ENCODE measurements at places on chromosomes 4 and X. TPM values are rescaled to one million over a fixed set of nuclear protein-coding genes. Genes with fewer than 3 reads are reported as not detected.

DNA sequence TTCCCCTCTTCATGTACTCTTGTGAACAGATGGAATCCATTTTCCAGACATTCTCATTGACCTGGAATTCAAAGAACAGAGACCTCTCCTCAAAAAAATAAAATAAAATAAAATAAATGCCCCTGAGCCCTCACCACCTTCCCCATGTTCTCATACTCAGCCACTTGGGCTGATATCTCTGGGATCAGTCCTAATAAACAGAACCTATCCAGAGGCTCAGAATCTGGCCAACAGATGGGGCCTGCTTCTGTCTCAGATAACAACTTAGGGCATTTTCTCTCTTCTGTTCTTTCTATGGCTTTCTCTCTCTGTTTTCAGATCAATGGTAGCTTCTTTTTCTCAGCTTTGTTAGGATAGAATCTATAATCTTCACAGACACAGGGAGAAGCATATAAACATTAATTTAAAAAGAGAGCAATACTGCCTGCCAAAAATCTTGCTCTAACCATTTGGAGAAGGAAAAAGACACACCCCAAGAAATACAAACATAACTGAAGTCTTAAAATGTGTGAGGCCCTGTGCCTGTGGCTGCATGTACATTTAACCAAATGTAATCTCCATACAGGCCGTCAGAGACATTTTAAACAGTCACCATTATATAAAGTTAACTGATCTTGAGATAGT is 907.1 kb downstream of the FAT4 start:
- no peak for DNase-seq

CT55 gene
- total RNA-seq: not detected

DNA sequence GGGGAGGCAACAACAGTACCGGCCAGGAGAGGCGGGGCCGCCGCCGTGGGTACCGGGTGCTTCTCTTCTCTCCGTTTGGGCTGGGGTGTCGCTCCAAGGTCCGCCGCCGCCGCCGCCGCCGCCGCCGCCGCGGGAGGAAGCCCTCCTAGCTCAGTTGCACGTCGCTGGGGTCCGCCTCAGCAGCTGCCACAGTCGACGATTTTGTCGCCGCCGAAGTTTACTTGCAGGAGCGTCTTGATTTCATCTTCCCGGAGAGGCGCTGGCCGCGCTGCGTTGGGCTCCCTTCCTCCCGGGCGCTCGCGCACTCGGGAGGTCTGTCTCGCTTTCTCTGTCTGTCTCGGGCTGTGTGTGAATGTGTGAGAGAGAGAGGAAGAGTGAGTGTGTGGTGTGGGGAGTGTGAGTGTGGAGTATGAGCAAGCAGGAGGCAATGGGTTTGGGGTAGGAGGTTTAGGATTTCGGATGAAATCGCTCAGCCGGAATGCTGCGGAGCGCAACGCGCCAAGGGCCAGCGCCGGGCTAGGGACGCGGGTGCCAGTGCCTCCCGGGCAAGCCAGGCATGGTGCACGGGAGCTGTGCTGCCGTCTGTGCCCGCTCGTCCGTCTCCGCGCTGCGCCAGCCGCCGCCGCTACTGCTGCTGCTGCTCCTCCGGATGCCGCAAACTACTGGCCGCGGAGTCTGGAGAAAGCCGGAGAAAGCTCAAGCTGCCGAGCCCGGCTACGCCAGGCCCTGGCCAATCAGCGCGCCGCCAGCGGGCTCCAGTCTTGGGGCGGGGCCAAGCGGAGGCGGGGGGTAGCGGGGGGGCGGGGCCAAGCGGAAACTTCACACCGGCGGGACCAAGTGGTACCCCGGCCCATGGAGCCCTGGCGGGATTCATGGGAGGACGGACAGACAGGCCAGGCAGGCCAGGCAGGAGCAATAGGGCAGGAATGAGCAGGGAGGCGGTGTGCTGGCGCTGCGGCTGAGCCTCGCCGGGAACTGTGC is at the start of gene PCDH19:
PCDH19 (minus strand) TSS at position 664 of the 981 bp plus-strand sequence. CDS start 1,676 bp downstream, outside the sequence.
- DNase-seq: no peak

GRCh38 chr4:36304138-36304681 is 22.8 kb downstream of the DTHD1 start:
- DNase-seq: no peak

ACE2 gene
- total RNA-seq: 0.65 TPM

GRCh38 chr4:3168029-3168428 is 80.9 kb upstream of the MSANTD1 start:
- DNase-seq: no peak

DNA sequence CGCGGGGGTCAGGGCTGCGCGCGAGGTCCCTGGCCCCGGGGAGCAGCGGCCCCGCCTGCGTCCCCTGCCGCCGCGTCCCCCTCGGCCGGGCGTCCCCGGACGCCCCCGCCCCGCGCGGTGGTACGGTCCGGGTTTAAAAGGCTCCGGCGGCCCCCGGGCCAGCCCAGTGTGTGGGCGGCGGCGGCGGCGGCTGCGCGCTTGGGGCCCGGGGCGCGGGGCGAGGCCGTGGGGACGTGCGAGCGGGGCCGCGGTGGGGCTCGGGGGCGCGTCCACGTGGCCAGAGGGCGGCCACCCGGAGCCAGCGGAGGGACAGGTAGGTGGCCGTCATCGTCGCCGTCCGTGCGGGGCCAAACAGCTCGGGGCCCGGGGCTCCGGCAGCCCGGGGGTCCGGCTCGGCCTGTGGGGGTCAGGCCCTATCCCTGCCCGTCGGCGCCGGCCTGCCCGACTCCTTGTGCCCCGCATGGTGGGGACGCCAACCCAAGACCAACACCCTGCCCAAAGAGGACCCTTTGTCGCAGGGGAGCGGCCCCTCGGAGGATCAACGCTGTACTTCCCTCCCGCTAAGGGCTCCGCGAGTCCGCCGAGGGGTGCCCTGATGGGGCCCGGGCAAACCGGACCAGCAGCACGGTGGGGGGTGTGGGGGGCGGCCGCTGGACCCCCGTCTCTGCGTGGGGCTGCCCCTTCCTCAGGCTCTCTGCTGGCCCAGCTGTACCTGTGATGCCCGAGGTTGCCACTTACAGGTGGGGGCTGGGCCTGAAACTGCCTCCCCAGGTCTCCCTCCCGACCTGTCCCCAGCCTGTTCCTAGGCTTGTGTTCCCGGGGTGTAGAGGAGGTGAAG is at the start of gene PLXNA3:
PLXNA3 (plus strand) TSS at position 166 of the 838 bp plus-strand sequence. CDS start 1,903 bp downstream, outside the sequence.
- DNase-seq: no peak

VCX3B gene
- total RNA-seq: not detected

DNA sequence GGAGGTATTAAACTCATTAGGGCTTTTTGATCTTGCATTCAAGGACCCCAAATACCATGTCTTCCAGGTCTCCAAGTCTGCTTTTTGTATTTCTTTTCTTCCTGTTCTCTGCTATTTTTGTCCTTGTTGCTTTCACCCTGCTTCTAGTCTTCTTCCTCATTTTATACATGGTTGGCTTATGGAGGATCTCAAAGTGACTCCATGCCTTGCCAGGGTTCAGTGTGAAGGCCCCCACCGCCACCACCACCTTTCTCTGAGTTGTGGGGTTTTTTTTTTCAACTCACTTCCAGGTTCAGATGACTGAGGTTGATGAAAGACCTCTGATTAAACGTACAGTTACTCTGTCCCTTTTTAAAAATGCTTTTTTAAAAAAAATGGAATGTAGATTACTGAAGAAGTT is 96.3 kb downstream of the MAML3 start:
- no peak for DNase-seq

NRK gene
- total RNA-seq: 0.26 TPM

DNA sequence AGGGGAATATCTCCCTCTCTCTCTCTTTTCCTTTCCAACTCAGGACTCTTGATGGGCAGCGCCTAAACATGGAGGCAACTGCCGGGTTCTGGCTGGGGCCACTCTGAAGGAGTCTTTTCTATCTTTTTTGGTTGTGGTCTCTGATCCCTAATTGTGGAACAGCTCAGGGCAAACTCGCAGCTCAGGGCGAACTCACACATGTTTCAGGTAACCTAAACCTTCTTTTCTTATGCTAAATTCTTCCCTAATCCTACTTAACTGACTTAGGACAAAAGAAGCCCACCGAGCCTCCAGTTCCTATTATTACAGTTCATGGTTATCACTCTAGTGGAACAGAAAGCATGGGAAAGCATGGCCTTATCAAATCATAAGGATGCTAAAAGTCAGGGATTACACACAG is 21.3 kb downstream of the ETDA start:
- no peak for DNase-seq

DNA sequence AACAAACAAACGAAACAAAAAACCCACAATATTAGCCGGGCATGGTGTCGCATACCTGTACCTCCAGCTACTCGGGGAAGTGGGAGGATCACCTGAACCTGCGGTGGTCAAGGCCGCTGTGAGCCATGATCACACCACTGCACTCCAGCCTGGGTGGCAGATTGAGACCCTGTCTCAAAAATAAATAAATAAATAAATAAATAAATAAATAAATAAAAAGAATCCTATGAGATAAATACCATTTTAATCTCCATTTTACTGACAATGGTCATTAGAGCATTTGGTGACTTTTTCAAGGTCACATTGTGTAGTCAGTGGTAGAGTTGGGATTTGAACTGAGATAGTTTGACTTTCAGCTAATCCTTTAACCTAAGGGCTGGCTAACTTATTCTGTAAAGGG is 11.4 kb downstream of the TRPC5 start:
- DNase-seq: no peak

GRCh38 chr4:166335256-166335938 is 462.4 kb downstream of the TLL1 start:
- no peak for DNase-seq

KLHL4 gene
- 0.30 TPM for total RNA-seq

DNA sequence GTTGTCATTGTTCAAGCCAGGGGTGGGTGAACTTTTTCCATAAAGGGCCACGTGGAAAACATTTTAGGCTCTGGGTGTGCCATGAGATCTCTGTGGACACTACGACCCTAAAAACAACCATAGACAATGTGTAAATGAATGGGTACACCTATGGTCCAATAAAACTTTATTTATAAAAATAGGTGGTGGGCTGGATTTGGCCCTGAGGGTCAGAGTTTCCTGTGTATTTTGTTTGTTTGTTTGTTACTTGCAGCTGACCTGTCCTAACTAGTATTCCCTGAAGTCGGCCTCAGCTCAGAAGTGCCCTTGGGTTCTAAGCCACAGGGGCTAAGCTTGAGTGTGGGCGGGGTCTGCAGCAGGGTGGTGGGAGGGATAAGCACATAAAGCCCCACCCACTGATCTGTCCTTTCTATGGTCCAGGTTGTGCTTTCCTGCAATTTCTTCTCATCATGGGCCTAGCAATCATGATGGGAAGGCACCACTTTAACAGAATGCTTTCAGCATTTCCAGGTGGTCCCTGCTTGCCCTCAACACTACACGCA is 17.2 kb upstream of the DRD5 start:
- DNase-seq: no peak

GRCh38 chr4:165426823-165427222 is 48.0 kb downstream of the CPE start:
- no peak for DNase-seq

DNA sequence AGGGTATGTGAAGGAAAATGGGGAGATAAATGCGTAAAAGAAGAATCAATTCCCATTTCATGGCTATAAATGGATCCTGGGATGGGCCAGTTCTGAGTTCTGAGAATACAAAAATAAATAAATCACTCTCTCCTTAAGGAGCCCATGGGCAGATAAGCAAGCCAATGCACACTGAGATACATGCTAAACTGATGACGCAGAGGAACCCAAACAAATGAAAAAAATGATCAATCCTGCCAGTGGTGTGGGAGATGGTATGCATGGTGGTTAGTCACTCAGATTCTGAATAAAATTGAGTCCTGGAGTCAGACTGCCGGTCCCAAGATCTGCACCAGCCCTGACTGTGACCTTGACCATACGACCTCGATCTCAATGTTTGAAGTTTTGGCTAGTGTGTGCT is 59.7 kb downstream of the NEIL3 start:
- no peak for DNase-seq

FGFBP1 gene
- 101 TPM for total RNA-seq
